ENCODE measurements at places on chromosomes 2 and 18. TPM values are rescaled to one million over a fixed set of nuclear protein-coding genes. Genes with fewer than 3 reads are reported as not detected.

GRCh38 chr18:8735274-8735673 is 29.9 kb downstream of the MTCL1 start:
- DNase-seq = no peak
- H3K36me3 ChIP-seq = peaks cover 15% of the 10 kb centered on the region
- H3K4me3 ChIP-seq = no peak overlapping the region
- H3K4me1 ChIP-seq = peaks cover 11% of the 10 kb centered on the region
- no peaks in the 10 kb centered on the region for H3K27me3 ChIP-seq
- H3K27ac ChIP-seq = no peak overlapping the region

CHRNG gene
- not detected for total RNA-seq

GRCh38 chr2:10990561-10991111 is 78.9 kb downstream of the KCNF1 start:
- no peak overlapping the region for H3K4me3 ChIP-seq
- H3K36me3 ChIP-seq = no peaks in the 10 kb centered on the region
- H3K4me1 ChIP-seq = peaks cover 6% of the 10 kb centered on the region
- H3K27ac ChIP-seq = no peak overlapping the region
- DNase-seq = no peak
- no peaks in the 10 kb centered on the region for H3K27me3 ChIP-seq

GRCh38 chr2:16442971-16443370 is 222.7 kb downstream of the CYRIA start:
- H3K4me1 ChIP-seq = no peaks in the 10 kb centered on the region
- H3K36me3 ChIP-seq = no peaks in the 10 kb centered on the region
- no peak overlapping the region for H3K27ac ChIP-seq
- no peaks in the 10 kb centered on the region for H3K27me3 ChIP-seq
- no peak for DNase-seq

DNA sequence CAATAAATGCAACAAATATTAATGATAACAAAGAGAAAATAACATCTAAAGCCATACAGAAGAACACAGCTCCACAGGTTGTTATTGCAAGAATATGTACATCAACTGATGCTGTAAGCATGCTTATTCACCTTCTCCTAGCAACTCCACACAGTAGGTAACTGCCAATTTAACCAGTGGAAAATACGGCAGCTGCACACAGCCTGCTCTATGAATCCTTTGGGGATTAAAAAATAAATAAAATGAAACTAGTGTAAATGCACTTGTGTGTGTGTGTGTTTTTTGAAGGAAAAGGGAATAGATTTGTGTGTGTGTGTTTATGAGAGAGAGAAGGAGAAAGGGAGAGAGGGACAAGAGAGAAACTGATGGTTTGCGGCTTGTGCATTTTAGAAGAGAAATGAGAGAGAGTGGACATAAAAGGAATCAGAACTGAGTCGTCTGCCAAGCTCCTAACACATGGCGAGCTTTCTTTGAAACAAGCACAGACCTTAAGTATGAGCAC is 96.2 kb upstream of the PDE1A start:
- H3K4me3 ChIP-seq = no peak overlapping the region
- H3K27ac ChIP-seq = no peak overlapping the region
- H3K4me1 ChIP-seq = no peaks in the 10 kb centered on the region
- no peaks in the 10 kb centered on the region for H3K27me3 ChIP-seq
- H3K36me3 ChIP-seq = no peaks in the 10 kb centered on the region

DNA sequence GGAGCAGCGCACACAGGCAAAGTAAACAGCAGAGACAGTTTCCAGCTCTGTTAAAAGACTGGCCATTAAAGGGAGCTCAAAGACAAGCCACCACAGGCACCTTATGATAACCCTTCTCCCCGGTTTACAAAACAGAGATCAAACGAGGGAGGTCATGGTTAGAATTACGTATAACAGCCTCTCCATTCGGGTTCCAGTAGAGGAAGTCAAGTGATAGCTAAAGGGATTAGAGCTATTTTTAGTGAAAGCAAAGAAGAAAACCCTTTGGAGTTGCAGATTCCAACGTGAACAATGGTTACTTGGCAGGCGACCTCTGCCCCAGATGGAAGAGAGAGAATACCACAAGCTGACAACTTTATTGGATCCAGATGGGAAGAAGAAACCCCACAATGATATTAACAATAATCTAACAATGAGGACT is 31.2 kb upstream of the EDAR start:
- no peak overlapping the region for H3K27ac ChIP-seq
- peak; percentile 58 for DNase-seq
- peaks cover 8% of the 10 kb centered on the region for H3K4me1 ChIP-seq
- H3K36me3 ChIP-seq = no peaks in the 10 kb centered on the region
- H3K27me3 ChIP-seq = peaks cover 53% of the 10 kb centered on the region

VIL1 gene
- total RNA-seq = not detected

RAPGEF4 gene
- total RNA-seq = 0.62 TPM

DNA sequence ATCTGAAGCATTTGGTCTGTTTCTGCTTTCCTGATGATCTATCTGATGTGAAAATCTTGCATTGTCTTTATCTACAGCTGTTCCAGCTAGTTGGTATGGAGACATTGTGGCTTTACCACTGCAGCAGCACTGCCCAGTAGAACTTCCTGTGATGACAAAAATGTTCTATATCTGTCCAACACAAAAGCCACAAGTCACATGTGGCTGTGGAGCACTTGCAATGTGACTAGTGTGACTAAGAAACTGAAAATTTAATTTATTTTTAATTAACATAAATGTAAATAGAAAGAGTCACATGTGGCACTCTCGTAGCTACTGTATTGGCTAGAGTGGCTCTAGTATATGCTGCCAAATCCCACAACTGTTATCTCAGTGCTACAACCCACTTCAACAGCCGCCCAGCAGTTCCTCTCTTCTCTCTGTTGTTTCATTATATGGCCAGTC is 425.7 kb downstream of the SETBP1 start:
- H3K4me1 ChIP-seq = peaks cover 10% of the 10 kb centered on the region
- H3K27ac ChIP-seq = no peak overlapping the region
- no peaks in the 10 kb centered on the region for H3K36me3 ChIP-seq
- peak; percentile 76 for DNase-seq

USP40 gene
- total RNA-seq = 25.4 TPM
